ENCODE measurements at places on chromosomes 12 and 14.

- no peak for DNase-seq
These were observed 969.3 kb downstream of the TMTC2 start for GRCh38 chr12:83656004-83656403.

GRCh38 chr12:49225576-49226166, 36.8 kb upstream of the TUBA1A start:
- DNase-seq = no peak

GRCh38 chr14:103349982-103350381, 15.9 kb downstream of the EIF5 start:
- no peak for DNase-seq

DNA sequence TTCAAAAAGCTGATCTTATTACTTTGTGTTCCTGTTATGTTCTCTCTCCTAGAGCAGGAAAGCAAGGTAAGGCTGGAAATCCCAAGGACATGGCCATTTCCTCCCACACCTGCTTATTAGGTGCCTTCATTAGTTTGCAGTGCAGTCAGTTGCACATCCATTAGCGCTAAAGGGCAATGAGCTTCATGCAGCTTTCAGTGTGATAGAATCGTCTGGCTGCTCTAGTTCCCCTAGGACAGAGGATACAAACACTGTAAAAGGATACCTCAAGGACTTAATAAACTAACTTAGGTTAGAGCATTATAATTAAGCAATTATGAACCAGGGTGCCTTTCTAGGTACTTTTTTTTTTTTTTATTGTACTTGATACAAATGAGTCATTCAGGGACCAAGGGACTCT, 21.1 kb downstream of the TMEM117 start:
- no peak for DNase-seq

GRCh38 chr12:58225203-58225877, 284.0 kb downstream of the ATP23 start:
- DNase-seq = no peak

DNA sequence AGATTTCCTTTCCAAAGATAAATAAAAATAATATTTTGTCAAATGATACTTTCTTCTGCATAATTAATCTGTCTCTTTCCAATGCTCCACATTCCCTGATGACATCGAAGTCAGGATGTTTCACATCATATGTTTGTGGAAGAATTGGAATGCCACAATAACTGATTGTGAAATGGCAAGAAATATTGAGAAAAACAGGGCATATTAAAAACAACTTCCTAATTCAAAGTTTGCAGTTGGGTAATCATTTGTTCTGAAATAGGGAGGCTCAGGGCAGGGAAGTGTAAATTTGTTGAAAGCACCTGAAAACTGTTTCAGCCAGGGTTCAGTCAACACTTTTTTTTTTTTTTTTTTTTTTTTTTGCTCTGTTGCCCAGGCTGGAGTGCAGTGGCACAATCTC, 50.7 kb downstream of the BCAT1 start:
- no peak for DNase-seq

DNA sequence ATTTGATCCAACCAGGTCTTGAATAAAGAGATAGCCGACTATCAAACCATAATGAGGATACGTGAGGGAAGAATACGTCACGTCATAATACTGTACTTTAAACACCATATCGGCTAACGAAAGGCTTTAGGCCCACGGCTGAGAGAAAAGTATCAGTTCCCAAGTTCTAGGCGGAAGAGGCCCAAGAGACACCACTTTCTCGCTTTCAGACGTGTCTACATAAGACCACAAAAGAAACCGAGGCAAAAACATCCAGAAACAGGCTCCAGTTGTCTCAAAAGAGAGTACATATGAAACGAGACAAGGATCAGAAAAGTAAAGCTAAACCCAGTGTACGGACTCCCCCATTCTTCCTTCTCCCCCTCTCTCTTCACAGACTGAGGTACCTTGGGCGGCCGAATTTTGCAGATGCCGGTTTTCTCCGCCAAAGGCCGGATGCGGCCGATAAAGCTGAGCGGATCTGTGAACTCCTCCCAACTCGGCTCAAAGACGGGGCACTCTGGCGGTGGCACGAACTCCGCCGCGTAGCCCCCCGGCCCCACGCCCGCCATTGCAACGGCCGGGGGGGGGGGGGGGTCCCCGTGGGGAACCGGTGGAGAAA, 479 bp downstream of the KDM5A start:
- peak; percentile 15 for DNase-seq

DNA sequence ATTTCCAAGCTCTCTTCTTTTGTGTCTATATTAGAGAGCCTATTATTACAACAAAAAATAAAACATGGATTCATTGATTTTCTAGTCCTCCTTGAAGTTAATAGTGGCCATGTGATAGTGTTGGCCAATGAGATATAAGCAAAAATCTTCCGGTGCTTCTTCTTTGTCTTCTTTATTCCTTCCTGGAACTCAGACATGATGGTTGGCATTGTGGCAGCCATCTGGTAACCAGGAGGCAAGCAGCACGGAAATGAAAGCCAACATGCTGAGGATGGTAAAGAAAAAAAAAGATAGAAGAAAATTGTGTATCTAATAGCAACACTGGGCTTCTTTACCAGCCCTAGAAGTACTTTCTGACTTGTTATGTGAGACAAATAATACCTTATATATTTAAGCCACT, 50.8 kb upstream of the SEL1L start:
- no peak for DNase-seq

- no peak for DNase-seq
These were observed 74.9 kb upstream of the SLCO1C1 start for GRCh38 chr12:20620261-20620660.

GRCh38 chr12:132024758-132025157, 75.0 kb downstream of the EP400 start:
- DNase-seq = no peak

DNA sequence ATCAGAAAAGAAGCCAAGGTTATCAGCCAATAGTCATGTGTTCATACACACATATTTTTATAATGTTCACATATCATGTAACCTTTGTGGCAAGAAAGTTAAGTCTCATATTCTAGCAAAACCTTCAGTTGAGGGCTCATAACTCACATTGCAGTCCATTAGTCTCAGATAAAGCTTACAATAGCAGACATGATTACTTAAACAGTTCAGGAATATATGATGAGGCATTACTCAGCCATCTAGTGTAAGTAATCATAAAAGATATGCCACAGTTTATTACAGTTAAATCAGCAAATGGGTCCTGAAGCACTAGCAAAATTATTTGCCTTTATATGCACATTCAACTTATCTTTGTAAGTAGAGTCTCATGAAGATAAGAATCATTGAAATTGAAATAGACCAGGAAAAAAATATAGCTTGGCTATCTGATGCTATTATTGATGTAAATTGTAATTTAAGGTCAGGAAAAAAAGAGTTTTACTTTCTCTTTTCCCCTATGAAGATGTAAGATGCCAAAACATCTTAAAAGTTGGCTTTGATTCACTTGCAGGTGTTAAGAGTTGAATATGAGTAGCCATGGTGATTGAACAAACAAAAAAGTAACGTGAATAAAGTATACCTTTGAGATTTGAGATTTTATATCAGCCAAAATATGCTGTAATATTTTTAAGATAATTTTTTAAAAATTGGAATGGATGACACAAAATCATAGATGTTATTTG, 537.0 kb downstream of the SLC6A15 start:
- DNase-seq = no peak

GRCh38 chr14:51715742-51716141, 64.0 kb downstream of the FRMD6 start:
- no peak for DNase-seq

DNA sequence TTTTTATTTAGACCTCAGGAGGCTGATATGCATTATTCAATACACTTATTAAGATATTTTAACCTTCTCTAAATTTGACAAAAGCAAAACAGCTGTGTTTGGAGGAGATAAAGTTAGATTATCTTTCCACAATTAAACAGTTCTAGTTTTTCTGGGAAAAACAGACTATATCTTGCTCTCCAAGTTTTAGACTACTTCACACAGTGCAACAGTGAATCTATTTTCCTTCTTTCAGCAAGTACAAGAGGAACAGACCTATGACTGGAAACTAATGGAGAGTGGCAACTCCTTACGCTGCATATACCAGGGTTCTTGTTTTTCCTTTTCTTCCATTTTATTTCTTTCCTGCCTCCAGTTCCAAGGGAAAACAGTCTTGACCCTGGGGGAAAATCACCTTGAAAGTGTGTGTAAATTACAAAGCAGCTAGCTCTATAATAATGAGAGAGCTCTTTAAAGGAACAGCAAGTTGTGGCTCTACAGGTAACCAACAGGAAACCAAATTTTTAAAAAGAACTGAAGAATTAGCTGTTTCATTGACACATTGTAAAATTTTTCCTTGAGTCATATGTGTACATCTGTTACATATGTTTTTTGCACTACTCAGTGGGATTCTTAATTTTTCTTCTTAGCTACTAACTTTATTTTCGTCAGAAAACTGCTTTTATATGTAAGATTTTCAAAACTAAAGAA, 27.4 kb downstream of the DNM1L start:
- DNase-seq = no peak

DNA sequence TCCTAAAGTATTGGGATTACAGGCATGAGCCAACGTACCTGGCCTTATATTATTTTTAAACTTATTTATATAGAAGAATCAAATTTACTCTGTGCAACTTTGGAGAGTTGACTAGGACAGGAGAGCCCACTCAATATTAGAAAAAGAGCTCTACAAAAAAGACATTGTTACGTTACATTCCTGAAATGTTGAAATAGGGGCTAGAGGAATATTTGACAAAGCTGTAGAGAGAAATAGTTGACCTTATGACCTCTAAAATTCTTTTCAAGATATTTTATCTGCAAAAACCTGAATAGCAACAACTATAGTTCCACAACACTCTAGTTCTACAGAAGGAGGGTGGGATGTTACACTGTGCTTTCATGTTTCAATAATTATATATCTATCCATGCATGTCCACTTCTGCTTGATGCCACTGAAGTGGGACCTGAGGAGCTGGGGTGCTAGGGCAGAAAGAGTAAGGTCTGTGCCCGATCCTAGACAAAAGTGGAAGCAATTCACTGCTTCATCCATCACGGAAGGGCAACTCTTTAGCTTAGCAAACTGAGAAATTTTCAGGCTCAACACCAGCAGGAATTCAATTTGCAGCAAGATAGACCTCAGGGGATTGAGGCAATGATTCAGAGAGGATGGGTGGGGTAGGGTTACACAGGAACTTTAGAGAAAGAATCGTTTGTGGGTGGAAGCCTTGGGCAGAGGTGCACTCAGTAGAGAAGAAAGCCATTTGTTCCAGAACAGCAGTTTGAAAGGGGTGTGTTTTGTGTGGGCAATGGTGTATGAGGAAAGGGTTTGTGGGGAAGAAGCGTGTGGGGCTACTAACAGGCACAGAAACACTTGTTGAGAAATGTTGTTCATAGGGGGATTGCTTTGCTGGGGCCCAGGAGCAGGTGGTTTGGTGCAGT, 16.0 kb upstream of the RNASE10 start:
- DNase-seq = no peak

DNA sequence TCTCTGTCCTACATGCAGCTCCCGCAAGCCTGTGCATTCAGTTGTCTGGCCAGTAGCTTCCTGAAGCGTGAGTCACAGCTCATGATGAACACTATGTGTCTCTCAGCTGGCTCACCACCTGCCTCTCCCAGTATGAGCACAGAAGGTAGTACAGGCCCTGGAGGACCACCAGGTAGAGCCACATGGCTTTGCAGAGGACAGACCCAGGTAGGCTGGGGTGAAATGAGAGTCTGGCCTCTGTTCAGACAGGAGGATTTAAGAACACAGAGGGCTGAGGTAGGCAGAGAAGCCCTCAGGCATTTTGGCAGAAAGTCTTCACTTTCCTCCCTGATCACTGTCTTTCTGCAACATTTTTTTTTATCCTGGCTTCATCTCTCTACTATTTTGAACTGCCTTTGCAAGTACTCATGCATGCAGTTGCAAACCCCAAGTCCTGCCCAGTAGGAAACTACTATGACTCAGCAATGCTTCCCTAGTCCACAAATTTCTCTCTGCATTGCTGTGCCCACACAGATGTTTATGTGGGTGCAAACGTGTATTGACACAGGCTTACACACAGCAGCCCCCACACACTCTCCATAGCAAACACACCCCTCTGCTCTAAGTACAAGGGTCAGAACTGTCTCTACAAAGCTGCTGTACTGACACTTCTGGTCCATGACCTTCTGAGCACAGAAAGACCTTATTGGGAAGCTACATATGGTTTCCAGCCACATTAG, 7.2 kb upstream of the SDR9C7 start:
- no peak for DNase-seq

- DNase-seq = no peak
These were observed 33.4 kb downstream of the FNTB start for GRCh38 chr14:65019944-65020566.

- no peak for DNase-seq
These were observed 128.4 kb downstream of the DAD1 start for GRCh38 chr14:22460461-22461195.

DNA sequence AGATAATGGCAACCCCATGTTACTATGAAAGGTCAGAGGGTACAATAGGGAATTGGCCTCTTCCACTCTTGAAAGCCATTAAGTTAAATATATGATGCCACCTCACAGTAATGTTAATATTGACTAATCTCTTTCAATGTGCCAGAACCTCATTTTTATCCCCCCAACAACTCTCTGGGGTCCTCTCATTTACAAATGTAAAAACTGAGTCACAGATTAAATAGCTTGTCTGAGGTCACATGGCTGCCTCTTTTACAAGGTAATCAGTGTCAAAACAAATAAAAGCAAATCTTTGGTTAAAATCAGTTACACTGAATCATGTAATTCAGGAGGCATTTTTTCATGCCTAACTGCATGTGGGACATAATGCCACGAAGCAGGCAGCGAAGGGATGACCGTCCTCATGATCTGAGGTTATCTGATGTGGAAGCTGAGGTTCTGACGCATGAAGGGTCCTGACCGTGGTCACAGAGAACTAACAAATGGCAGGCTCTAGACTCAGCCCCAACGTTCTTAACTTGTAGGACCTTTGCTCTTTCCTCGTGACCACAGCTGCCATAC, 78.5 kb downstream of the PTPN21 start:
- DNase-seq = no peak

- DNase-seq = no peak
These were observed 17.7 kb downstream of the DTD2 start for GRCh38 chr14:31439561-31439960.

GRCh38 chr12:111706145-111706544, 20.3 kb downstream of the ACAD10 start:
- no peak for DNase-seq

- DNase-seq = no peak
These were observed 1080.7 kb downstream of the TRHDE start for GRCh38 chr12:73352826-73353225.

DNA sequence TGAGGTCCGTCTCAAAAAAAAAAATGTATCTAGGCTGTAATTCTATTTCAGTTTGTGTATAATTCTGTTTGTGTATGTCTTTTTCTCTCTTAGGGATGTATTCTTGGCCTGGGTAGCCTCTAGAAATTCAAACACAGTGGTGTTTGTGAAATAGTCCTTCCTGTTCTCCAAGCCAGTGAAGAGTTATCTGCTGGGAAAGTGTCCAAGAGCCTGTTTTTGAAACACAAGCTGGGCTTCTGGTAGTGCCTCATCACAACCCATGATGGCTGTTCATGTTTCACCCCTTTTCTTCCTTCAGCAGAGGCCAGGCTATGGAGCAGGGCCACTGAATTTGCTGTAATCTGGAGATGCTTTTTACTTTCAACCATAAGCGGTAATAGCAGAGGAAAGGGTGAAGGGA, 14.7 kb downstream of the METTL3 start:
- no peak for DNase-seq

Data from stimulated activated CD4-positive, alpha-beta T cell treated with anti-CD3 and anti-CD28 coated beads, Interleukin-12 subunit alpha, Interleukin-12 subunit beta, amount 100 ng/mL, for 48 hours (primary cell).